Stimulated activated CD8-positive, alpha-beta memory T cell treated with anti-CD3 and anti-CD28 coated beads, Interleukin-4, amount 100 ng/mL, for 1 hour (primary cell): ENCODE measurements at places on chromosomes 6 and 20.

- DNase-seq, result no peak
Observed at GRCh38 chr6:55560290-55560885, 18.6 kb downstream of the HMGCLL1 start.

GRCh38 chr6:108275976-108276375 is 15.1 kb upstream of the SNX3 start:
- no peak for DNase-seq

DNA sequence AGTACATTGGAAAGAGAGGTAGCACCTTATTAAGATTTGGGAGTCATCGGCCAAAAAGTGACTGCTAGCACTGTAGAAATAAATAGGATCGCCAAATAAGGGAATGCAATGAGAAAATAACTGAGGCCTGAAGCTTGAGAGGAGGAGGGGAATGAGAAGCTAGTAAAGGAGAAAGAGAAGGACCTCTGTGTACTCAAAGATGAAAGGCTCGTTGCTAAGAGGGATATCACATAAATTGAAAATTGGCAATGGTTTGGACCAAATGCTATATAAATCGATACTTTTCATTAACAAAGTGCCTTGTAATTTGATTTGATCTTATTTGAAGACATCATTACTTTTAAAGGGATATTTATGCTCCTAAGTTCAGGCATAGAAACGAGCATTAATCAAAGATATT is 796.3 kb downstream of the QKI start:
- DNase-seq, result no peak

DNA sequence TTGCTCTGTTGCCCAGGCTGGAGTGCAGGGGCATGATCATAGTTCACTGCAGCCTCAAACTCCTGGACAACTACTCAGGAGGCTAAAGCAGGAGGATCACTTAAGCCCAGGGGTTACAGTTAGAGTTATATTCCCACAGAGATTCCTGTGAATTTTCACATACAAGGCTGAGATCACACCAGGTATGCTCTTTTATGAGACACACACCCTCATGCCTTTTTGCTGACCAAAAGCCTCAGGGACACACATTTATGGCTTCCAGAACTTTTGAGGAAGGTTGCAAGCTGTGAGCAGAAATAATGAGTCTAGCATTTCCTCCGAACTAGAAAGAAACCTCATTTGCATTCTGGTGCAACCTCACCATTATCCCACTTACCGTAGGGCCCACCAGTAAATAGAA is 370.5 kb upstream of the ARID1B start:
- DNase-seq, result no peak

DNA sequence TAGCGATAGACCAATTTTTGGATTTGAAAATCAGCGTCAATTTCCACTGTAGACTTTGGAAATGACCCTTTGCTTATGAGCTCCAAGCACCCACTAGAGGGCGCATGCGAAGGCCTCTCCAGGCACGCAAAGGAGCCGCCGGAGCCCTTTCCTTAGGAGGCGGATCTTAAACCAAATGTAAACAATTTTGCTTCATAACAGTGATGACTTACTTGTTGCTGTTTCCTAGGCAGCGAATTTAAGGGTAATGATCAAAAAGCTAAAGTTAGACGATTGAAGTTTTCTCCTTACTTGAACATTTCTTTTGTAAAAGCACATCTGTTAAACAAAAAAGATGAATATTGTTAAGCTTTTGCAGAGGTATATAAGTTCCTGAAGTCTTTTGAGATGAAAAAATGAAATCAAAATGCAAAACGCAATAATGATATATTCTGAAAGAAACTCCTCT is 29.2 kb upstream of the EXOC2 start:
- DNase-seq, result peak; percentile 50

- no peak for DNase-seq
Observed at GRCh38 chr6:147204843-147205311, 660 bp downstream of the STXBP5 start.
